Glomerular endothelial cell (primary cell): ENCODE measurements at places on chromosomes 16 and 17.

DNA sequence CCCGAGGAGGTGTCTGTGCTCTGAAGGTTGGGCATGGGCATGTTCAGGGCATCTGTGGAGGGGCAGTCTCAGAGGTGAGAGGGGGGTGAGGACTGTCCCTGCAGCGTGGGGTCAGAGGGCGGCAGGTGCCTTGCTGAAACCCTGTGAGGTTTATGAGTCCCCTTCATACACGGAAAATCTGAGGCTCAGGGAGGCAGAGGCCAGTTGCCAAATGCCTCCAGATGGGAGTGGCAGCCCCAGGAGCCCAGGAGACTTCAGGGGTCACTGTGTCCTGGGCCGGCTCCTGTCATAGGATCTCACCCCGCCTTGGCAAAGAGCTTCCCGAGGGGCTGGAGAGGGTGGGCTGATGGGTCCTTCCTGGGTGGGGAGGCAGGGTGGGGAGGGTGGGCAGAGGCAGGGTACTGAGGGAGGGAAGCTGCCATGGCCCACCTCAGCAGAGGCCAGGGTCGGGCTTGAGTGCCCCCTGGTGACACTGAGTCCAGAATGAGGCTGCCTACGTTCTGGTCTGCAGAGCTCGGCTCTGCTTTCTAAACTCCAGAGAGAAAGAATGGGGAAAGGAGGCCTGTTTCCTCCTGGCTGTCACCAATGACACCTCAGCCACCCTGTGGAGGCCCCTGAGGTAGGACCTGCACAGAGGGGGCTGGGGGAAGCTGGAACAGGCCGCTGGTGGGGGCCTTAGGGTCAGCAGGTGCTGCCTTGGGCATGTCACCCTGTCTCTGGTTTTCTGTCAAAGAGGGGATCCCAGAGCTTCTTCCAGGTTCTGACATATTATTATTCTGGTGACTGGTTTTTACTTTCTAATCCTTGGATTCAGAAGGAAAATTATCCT is 1.1 kb downstream of the LGALS9 start:
- DNase-seq, result no peak

- no peak for DNase-seq
Observed at GRCh38 chr17:33523577-33523981, 230.5 kb upstream of the ASIC2 start.

DNA sequence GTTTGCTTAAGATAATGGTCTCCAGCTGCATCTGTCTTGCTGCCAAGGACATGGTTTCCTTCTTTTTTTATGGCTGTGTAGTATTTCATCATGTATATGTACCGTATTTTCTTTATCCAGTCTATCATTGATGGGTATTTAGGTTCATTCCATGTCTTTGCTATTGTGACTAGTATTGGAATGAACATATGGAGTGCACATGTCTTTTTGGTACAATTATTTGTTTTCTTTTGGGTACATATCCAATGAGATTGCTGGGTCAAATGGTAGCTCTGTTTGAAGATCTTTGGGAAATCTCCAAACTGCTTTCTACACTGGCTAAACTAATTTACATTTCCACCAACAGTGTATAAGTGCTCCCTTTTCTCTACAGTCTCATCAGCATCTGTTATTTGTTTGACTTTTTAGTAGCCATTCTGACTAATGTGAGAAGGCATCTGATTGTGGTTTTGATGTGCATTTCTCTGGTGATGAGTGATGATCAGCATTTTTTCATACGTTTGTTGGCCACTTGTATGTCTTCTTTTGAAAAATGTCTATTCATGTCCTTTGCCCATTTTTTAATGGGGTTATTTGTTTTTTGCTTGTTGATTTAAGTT is 66.2 kb downstream of the TNFRSF13B start:
- DNase-seq, result no peak

DNA sequence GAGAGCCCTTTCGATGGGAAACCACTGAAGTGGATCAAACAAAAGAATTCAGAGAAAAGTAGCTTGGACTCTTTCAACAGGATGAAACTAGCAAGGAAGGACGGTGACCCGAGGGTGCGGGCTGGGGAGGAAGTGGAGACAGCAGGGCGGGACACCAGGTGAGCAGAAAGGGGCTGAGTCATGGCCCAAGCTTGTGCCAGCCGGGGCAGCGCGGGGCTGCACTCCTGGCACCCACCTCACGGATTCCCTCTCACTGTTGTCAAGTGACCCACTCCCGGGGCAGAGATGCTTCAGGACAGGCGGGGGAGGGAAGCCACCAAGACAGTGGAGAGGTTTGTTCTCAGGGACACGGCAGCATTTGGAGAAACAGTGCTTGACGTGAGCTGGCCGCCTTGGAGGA is 10.7 kb upstream of the RNF222 start:
- DNase-seq, result no peak

GRCh38 chr16:11681556-11681955 is 13.3 kb downstream of the SNN start:
- no peak for DNase-seq

GRCh38 chr17:10777890-10778289 is 26.0 kb downstream of the TMEM238L start:
- DNase-seq, result no peak

- no peak for DNase-seq
Observed at GRCh38 chr17:69763503-69763902, 311.5 kb upstream of the KCNJ16 start.

DNA sequence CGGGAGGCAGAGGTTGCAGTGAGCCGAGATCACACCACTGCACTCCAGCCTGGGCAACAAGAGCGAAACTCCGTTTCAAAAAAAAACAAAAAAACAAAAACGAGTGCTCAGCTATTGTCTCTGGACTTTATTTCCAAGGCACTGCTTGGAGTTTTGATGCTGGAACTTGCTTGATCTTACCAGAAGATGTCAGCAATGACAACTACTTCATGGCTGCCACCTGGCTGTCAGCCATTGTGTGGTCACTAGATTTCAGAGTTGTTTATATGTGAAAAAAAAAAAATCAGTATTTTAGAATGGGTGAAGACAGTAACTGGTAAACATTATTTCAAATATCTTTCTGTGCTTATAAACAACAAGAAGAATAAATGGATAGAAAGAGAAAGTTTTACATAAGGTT is 26.3 kb upstream of the OR4D1 start:
- no peak for DNase-seq

DNA sequence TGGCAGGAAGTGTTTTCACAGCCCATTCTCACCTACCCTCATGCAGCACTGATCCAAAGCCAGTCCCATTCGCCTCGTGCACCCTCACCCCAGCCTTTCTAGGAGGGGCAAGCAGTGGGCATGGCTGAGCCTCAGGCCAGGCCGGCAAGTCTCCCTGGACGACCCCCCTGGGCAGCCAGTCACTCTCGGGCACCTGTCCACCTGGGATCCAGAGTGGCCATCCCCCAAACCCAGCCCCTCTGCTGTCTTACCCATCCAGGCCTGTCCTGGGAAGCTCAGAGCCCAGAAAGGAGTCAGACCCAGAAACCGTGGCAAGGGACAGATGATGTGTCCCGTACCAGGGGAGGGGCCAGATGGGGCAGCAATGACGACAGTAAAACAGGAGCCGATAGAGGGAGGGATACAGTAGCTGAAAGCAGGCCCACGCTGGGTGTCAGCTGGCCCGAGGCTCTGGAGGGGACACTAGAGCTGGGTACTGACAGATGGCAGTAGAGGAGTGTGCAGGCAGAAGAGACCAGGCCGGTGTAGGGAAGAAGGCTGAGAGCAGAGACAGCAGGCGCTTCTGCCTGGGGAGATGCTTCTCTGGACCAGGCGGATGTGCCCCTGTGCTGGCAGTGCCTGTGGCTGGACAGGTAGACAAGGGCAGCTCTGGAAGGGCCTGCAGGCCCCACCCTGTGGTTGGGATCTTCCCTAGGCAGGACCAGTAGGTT is 5.8 kb downstream of the CMTM3 start:
- no peak for DNase-seq

GRCh38 chr16:58832386-58832895 is 98.3 kb upstream of the GOT2 start:
- DNase-seq, result no peak

- DNase-seq, result no peak
Observed at GRCh38 chr16:6019490-6019991, 921.9 kb upstream of the EEF2KMT start.

DNA sequence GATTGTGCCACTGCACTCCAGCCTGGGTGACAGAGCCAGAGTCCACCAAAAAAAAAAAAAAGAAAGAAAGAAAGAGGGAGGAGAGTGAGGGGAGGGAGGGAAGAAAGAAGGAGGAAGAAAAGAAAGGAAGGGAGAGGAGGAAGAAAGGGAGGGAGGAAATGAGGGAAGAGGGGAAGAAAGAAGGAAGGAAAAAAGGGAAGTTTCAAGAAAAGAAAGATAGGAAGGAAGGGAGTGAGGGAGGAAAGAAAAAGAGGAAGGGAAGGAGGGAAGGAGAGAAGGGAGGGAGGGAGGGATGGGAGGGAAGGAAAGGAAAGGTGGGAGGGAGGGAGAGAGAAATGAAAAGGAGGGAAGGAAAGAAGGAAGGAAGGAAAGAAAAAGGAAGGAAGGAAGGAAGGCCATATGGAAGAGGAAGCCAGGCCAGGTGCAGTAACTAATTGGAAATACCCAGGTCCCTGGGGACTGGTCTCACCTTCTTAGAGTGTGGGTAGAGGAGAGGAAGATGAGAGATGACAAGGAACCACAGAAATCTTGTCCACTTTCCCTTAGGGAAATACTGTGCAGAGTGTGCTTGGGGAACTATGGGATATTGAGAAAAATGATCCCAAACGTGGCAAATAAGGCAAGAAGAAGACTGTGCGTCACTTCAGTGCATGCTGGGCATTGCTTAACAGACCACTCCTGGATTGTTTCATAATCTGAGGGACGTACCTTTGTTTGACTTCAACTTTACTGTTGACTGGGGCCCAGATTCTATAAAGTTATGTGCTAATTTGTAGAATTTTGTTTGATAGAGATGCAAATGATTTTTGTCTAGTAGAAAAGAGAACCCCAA is 15.1 kb upstream of the CSNK2A2 start:
- no peak for DNase-seq

- no peak for DNase-seq
Observed at GRCh38 chr16:1180549-1181403, 27.9 kb downstream of the CACNA1H start.

- no peak for DNase-seq
Observed at GRCh38 chr16:49312389-49312985, 30.8 kb upstream of the CBLN1 start.

- DNase-seq, result no peak
Observed at GRCh38 chr16:84115919-84116719, 623 bp downstream of the MBTPS1 start.

- DNase-seq, result no peak
Observed at GRCh38 chr17:14791221-14791620, 473.9 kb downstream of the PMP22 start.

- no peak for DNase-seq
Observed at GRCh38 chr16:15769239-15769638, 87.6 kb downstream of the MYH11 start.

DNA sequence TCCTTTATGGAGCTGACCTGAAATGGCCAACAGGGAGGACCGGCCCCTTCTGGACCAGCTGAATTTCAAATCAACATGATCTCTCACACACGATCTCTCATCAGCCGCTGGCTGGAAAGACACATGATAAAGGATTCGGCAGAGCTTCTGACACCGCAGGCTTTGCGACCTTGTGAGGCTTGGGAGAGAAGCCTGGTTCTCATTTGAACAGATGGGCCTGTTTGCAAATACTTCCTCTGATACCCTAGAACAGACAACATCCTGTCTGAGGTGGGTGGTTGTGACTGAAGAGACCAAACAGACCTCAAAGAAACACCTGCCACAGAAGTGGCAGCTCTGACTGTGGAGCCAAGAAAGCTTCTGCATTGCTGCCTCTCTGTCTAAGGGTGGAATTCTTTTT is 77.9 kb upstream of the SDK2 start:
- DNase-seq, result no peak

GRCh38 chr17:30570191-30570590 is 93.0 kb downstream of the GOSR1 start:
- no peak for DNase-seq

DNA sequence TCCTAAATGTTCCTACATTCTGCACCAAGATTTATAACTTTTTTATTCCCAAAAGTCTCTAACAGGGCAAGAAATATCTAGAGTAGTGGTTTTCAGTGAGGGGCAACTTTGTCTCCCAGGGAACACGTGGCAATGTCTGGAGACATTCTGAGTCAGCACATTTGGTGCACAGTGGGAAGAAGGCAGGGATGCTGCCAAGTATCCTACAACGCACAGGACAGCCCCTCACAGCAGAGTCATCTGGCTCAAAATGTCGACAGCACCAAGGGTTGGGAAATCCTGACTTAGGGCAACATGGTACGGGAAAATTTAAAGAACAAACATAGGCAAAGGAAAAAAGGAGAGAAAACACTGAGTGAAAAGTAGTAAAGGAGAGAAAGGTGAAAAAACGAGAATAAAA is 61.8 kb downstream of the SMG6 start:
- DNase-seq, result no peak

DNA sequence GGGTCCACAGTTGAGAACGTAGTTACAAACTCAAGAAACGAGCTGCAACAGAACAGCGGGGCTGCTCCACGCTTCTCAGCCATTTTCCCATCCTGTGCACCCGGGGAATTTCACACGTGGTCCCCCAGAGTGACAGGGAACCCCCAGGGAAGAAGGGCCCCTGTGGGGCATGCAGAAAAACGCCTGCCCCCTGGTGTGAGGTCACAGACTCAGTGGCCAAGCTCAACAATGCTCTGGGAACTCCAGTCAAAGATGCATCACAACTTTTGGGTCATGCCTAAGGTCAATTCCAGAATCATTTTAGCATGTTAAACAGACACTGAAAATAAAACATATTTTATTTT is 115.4 kb downstream of the ZNF778 start:
- DNase-seq, result no peak

DNA sequence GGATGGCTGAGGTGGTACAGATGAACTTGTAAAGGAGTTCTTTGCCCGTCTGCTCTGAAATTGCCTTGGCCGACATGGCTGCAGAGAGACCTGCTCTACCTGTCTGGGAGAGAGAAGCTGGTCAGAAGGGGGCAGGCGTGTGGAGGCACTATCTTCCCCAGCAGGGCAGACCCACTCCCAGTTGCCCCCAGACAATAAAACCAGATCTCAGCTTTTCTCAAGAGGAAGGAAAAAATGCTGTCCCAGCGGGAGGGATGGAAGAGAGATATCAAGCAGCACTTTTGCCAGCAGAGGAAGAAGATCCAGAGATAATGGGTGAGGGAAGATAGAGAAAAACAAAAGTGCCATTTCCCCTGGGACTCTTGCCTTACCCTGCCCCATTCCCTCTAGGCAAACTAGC is 5.0 kb downstream of the ACLY start:
- no peak for DNase-seq

DNA sequence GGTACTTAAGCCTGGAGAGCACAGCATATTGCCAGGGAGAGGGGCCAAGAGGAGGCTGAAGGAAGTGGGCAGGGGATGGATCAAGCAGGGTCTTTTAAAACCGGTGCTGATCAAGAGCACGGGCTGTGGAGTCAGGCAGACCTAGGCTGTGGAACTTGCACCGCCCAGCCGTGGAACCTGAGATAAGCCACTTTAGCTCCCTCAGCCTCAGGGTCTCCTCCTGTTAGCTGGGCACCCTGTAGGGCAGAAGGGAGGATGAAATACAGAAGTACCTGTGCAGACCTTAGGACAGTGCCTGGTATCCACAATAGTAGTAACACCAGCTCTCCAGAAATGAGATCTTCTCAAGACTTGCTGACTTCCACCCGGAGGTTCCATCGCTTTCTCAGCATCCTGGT is 9.3 kb downstream of the ODAD4 start:
- DNase-seq, result no peak
